ENCODE measurements at places on chromosomes 7 and 10.
A peak's percentile ranks its signal among the peaks of the same experiment; 100 is the strongest.

DNA sequence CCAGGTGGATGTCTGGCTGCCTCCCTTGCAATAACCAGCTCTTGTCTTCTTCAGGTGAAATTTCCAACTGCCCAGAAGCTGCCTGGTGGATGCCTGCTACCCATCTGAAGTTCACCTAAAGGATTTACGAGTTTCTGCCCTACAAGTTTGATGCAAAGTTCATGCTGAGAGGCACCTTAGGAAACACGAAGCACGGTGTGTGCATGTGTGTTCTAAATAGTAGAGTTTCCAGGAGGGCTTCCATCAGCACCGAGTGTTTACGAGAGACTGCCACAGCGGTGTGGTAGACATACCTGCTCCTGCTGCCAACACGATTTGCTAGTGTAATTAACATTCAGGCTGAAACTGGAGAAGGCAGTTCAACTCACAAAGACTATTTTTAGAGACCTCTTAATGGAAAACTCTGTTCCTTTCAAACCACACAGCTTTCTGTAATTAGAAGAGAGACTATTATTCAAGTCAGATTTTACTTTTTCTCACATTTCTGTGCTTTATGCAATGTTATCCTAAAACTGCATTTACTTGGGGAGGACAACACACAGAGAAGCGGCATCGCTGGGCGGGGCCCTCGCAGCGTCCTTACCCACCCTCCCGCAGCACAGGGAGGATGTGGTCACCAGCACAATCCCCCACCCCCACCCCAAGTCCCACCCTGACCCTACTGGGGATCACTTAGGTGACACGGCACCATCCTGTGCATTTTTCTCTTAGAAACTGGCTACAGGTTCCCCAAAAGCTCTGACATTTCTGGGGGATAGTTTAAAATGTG is 15.5 kb upstream of the CPXM2 start:
- no peak for DNase-seq

DNA sequence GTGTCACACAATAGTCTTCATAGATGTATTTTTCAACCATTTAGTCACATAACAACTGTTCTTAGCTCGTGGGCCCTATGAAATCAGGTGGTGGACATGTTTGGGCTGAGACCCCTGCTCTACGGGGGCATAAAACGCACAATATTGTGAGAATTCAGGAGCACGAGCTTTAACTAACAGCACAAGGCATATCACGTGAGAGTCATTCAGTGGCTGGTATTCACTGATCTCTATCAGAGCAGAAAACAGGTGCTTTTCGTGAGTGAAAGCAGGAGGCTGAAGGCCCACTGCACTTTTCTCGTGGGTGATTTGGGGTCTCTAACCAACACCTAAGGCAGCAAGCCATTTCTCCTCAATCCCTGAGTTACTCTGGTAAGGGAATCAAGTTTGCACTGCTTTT is 42.8 kb upstream of the GRB10 start:
- no peak for DNase-seq

- no peak for DNase-seq
Observed at GRCh38 chr7:77837275-77837674, 38.7 kb downstream of the PHTF2 start.

DNA sequence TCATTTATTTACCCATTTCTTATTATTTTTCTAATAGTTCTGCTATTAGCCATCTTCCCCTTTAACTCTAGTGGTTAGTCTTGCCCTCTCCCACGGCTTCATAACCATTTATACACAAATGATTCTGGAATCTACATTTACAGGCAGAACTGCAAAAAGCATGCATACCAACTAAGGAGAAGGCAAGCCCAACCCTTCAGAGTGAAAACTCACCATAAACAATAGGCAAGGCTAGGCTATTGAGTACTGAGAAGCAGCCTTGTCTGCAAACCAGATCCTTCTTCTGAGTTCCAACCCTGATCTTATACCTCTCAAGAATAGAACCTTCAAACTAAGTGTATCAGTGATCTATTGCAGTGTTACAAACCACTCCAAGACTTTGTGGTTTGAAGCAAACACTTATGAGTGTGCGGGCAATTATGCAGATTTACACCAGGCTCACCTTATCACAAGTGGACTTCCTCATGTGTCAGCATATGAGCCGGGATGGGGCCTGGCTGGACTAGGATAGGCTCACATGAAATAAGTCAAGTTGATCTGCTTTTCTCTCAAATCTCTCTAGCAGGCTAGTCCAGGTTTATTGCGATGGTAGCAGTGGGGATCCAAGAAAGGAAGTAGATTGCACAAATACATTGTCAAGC is 896.9 kb upstream of the PHF14 start:
- DNase-seq = peak; percentile 11

DNA sequence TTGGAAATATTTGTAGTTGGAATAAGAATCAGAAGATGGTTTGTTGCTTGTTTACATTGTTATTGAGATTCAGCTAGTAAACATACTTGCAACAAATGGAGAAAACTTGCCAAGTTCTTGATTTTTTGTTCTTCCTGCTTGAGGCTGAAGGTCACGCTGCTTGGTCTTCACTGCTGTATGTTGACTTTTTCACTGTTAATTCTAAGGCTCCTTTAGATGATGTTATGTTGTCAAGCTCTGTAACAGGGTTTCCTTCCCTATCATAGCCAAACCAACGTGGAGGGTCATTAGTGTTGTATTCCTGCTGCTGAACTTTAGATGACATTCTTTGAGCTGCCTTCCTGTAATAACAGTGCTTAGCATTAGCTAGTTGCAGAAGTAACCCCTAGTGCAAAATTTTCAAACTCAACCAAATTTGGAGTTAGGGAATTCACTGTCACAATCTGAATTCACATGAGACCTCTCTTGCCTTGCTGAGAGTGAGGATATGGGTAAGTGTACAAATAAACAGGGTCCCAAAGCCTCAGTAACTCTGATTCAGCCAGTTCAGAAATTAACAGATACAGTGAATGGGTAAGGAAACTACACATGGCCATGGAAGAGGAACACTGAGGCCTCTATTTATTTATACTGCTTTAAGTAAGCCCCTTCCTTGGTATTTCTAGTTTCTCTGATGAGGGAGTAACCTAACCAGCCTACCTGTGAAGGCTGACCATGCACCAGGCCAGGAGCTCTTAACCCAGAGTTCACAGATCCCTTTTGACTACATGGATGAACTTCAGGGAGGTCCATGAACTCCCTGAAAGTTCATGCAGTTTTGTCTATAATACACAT is 64.6 kb downstream of the FAM185A start:
- no peak for DNase-seq

DNA sequence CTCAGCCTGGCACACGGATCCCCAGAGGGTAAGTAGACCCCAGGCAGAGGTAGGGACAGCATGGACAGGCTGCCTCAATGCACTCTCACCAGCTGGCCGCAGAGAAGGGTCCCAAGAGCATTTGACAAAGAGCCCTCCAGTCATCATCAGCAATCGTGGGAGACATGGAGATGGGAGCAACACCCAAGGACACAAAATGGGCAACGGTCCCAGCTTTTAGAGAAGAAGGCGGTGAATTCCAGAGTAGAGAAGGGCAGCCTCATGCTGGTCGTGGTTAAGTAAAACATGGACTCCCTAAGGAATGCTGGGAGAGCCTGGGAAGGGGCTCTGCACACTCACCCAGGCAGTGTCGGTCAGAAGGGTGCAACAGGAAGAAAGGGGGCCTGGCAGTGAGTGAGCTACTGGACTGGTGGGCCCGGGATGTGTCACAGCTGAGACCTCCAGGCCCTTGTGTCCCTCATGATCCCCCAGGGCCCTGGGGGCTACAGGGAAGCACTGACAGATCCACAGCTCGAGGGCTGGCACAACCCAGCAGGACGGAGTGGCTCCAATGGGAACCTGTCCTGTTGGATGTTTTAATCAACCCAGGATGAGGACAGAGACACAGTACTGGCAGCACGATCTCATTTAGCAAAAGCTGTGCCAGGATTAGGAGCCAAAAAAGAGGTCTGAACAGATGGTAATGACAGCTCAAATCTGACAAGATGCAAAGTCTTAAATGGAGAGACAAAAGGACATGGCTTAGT is 147.1 kb downstream of the NEURL1 start:
- no peak for DNase-seq

- no peak for DNase-seq
Observed at GRCh38 chr10:126068322-126068721, 172.0 kb downstream of the FANK1 start.

GRCh38 chr7:157855452-157856213 is 518.8 kb downstream of the DNAJB6 start:
- DNase-seq = no peak

GRCh38 chr7:135976312-135977006 is 700 bp downstream of the MTPN start:
- DNase-seq = no peak

GRCh38 chr7:140034421-140034820 is 28.3 kb downstream of the PARP12 start:
- DNase-seq = no peak

- DNase-seq = no peak
Observed at GRCh38 chr10:16811292-16811691, 5.9 kb downstream of the RSU1 start.

- no peak for DNase-seq
Observed at GRCh38 chr10:31778627-31779026, 150.0 kb downstream of the ARHGAP12 start.

DNA sequence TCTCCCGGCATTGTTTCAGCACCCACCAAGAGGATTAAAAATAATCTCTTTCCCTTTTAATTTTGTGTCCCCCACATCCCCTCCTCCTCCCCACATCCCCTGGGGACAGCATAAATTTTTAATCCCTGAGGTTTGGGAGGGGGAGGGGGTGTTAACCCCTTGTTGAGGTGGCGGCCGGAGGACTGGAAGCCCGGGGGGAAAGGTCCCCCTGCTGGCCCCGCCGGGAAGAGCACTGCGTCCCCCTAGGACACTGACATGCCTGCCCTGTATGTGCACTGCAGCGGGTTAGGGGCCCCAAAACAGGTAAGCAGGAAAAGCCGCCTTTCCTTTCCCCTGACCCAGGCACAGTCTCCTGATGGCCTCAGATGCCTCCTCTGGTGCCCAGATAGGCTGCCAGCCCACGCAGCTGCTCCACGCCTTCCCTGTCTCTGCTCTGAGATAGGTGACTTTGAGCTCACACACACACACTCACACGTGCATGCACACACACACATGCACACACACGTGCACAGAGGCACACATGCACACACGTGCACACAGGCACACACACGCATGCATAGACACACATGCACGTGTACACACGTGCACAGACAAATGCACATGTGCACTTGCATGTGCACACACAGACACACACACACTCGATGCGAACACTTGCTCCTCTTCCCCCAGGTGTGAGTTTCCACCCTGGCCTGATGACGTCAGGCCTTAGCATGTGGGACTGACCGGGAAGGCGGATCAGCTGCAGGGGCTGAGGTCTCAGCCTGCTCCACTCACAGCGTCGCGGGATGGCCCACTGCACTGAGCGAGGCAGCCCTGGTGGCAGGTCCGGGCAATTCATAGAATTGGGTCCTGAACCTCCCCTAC is 12.3 kb downstream of the CNPY1 start:
- peak; percentile 89 for DNase-seq

DNA sequence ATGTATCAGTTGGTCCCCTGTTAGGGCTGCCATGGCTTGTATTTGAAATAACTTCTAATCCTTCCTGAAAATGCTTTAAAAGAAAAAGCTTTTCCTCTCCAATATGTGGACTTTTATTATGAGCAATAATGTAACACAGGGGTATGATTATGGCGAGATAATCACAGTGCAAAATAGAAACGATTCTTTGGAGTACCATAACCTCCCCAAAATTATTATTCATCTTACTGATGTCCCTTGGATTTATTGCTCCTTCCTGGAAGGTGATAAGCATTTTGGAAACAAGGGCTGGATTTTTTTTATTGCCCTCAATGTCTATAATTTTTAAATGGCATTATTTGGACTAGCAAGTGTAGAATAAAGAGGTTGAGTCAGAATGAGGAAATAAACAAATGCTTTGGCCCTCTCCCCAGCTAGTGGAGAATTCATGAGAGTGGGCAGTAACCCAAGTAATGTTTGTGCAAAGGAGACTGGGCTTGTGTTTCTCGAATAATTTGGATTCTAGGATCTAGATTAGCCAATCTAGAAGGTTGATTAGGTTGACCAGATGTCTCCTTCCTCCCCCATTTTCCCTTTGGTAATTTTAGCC is 403.9 kb upstream of the CELF2 start:
- DNase-seq = no peak

All from HAP-1 (cell line).